ENCODE measurements at places on chromosomes 4 and X.

GRCh38 chr4:165680821-165681220 is 192.2 kb upstream of the TLL1 start:
- no peak for DNase-seq

DNA sequence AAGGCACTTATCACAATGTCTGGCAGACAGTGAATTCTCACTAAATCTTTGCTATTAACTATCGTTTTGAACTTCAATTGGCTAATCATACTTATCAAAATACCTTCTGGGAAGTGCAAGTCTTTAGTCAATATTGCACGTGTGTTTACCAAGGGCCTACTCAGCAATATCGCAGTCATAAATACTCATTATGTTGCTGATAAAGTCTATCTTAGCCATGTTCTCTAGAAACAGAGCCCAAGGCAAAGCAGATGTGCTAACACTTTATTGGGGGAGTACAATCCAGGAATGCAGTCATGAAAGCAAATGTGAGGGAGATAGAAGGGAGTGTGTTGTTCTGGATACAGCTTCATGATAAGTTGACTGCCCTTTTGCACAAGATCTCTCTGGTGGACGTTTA is 90.5 kb downstream of the FBXO8 start:
- no peak for DNase-seq

- no peak for DNase-seq
These were observed 2.2 kb upstream of the MID2 start for GRCh38 chrX:107823456-107823855.

DNA sequence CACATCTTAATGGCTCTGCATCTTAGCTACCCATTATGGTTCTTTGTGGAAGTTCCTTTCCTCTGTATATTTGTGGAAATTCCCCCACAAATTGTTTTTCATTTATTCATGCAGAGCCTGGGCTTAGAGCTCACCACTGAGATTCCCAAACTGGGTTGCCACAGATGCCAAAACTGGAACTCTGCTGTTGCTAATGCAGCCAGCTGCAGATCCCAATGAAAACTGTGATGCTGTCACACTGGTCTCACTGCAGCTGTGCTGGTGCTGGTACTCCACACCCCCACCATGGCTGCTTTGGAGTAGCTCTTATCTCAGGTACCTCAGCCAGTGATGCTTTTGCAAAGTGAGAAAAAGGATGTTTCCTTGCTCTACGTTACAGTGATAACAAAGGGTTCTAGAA is 87.7 kb downstream of the DCK start:
- no peak for DNase-seq

DNA sequence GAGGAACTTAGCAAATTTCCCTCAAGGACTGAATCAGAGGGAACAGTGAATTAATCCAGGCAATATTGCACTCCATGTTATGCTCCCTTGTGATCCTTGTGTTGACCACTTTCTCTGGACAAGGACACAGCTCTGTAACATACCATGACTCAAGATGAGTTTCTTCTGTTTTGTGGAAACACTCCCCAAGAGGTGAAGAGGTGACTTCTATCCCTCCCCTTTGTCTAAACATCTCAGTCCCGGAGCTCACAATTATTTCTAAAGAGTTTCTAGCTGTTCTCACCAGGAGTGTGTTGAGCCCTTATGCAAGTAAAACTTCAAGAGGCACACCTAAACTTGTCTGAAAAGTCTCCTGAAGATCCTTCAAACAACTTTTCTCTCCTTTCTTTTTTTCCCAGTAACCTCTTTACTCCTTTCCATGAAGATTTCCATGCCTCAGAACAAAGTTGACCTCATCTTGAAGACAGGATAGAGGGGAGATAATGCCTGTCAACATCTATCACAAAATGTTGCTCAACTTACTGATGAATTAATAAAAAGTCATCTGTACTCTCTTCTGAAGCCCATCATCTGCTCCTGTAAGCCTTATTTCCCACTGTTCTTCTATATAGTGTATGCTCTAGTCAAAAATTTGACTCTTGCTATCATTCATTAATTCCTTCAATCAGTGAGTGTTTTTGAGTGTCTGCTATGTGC is 429.1 kb downstream of the SPRY1 start:
- DNase-seq, result no peak

DNA sequence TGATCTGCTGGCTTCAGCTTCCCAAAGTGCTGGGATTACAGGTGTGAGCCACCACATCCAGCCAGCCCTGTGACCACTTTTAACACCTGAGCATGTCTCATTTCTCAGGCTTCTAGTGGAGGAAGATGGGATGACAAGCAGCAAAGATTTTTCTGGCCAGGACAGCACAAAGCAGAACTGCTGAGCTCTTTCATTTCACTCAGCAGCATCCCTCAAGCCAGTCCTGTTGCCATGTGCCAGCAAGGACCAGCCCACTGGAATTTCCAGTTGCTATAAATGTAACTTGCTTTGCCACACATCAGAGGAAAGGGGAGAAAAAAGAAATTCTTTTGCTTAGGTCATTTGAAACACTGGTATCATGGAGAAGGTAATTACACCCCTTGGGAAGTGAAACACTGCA is 75.9 kb downstream of the SLC9A7 start:
- no peak for DNase-seq

DNA sequence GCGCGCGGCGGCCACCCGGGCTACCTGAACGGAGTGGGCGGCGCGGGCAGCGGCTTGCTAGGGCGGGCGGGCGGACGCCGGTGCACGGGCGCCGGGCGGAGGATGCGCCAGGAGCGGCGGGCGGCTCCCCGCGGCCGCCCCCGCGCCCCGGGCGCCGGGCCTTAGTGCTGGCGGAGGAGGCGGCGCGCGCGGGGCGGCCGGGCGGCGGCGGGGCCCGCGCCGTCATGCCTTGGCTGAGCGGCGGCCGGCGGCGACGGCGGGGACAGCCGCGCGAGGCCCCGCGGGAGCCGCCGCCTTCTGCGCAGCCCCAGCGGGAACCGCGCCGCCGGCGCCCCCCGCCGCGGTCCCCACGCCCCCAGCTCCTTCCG is 48.2 kb downstream of the CLDN34 start:
- no peak for DNase-seq

GRCh38 chr4:189029976-189030504 is 890.8 kb downstream of the TRIML1 start:
- DNase-seq, result no peak

- no peak for DNase-seq
These were observed 30.8 kb upstream of the ANXA3 start for GRCh38 chr4:78520808-78521226.

DNA sequence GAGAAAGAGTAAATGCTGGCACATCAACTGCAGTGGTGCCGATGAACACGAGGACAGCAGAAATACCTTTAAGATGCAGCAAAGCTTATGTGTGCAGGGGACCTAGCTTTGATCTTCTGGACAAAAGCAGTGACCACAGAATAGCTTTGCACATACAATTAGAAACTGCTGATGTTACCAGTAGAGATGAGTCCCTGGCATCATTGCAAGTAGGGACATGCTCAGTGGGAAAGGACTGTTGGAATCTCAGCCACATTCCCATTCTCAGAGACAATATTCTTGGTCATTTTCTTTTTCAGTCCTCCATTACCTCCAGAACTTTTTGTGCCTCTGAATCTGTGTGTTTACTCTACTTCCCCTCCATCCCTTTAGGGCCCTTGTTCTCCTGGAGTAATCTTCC is 16.9 kb upstream of the PDLIM3 start:
- no peak for DNase-seq
